Naive thymus-derived CD4-positive, alpha-beta T cell (primary cell): ENCODE measurements at places on chromosomes 12 and 14. TPM values are rescaled to one million over a fixed set of nuclear protein-coding genes. Genes with fewer than 3 reads are reported as not detected.

DNA sequence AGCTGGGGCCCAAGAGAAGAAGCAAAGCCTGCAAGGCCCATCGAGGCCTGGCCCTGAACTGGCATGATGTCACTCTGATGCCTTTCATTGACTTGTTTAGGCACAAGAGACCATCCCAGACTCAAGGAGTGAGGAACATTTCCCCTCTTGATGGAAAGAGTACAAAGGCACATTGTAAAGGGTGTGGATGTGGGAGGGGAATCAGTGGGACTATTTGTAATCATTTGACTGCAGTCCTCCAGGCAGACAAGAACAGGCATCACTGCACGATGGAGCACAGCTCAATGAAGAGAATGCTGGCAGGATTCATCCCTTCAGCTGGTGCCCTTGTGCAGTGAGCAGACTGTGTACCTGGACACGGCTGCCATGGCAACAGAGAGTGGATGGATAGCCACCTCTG lies 87.9 kb downstream of the LGMN start:
- peak overlapping the region; percentile 90 for H3K27ac ChIP-seq
- no peak overlapping the region for H3K4me3 ChIP-seq
- peaks cover 7% of the 10 kb centered on the region for H3K36me3 ChIP-seq
- no peak for DNase-seq

DNA sequence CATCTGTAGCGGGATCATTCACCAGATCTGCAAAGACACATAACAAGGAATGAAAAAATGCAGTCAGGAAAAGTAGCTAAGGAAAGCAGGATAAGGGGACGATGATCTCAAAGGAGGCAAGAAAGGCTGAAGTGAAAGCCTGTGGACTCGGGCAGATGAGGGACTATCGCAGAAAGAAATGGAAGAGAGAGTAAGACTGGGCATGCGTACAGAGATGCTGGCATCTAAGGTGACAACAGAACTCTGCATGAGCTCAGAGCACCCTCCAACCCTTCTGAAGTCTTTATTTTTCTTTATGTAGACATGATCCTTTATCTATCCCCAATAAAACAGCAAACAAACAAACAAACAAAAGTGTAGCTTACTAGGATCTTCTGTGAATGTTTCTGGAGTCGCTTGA lies 7.2 kb downstream of the MFAP5 start:
- H3K4me1 ChIP-seq = no peaks in the 10 kb centered on the region
- no peak overlapping the region for H3K4me3 ChIP-seq

GRCh38 chr12:53495903-53496751 lies 3.1 kb downstream of the MAP3K12 start:
- no peak for DNase-seq
- H3K27ac ChIP-seq = no peak overlapping the region
- no peak overlapping the region for H3K4me3 ChIP-seq
- H3K4me1 ChIP-seq = peaks cover 28% of the 10 kb centered on the region

DNA sequence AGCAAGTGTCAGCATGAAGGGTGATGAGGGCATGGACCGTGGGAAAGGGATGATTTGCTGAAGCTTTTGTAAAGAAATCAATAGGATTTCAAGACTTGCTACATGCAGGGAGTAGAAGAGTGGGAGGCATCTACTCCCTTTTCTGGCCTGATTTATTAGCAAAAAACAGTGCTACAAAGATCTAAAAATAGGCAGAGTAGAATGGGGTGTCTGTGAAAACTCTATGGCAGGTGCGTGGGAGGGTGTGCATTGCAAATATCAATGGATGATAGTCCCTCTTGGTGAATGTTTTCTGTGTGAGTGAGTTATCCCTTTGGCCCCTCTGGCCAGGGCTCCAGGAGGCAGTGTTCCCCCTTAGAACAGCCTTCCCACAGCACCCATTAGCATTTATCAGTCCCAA lies 139.0 kb downstream of the SMOC1 start:
- DNase-seq = no peak
- no peak overlapping the region for H3K27ac ChIP-seq
- no peaks in the 10 kb centered on the region for H3K27me3 ChIP-seq
- H3K36me3 ChIP-seq = no peaks in the 10 kb centered on the region

GRCh38 chr14:75803765-75804164 lies 142.7 kb downstream of the TTLL5 start:
- no peaks in the 10 kb centered on the region for H3K4me1 ChIP-seq
- no peak overlapping the region for H3K4me3 ChIP-seq
- no peak overlapping the region for H3K27ac ChIP-seq

DNA sequence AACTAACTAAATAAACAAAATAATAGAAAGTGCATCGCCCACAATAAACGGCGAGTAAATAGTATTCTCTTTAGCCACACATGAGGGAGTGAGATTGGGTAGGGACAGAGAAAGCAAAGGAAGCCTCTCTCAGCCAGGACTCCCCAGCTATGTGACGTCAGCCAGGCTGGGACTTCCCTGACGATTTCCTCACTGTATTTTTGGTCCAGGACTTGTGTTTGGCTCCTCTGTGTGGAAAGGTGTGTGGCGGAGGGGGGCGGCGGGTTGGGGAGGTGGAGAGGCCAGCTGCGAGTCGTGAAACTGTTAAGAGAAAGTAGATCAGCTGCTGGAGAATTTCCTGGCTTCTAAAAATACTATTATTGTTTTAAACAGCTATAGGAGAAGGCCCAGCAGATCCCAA lies 1124.6 kb downstream of the AACS start:
- no peaks in the 10 kb centered on the region for H3K36me3 ChIP-seq
- no peak overlapping the region for H3K27ac ChIP-seq
- no peaks in the 10 kb centered on the region for H3K27me3 ChIP-seq
- DNase-seq = no peak
- H3K4me1 ChIP-seq = no peaks in the 10 kb centered on the region

DNA sequence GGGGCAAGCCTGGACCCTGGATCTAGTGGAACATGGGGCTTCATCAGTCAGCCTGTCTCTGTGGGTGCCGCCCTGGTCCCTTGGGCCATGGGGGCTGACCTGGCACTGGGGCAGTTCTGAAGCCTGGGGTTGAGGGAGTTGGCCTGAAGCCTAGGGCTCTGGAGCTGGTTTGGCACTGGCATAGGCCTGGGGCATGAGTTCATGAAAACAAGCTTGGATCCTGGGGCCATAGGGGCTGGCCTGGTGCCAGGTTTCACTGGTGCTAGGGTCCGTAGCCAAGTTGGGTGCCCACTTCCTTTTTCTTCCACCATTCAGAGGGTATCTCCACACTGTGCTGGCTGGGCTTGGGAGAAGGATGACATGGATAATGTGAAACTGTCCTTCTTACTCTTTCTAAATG lies 26.6 kb upstream of the ANO4 start:
- no peaks in the 10 kb centered on the region for H3K36me3 ChIP-seq
- H3K27me3 ChIP-seq = no peaks in the 10 kb centered on the region
- no peak overlapping the region for H3K4me3 ChIP-seq
- H3K27ac ChIP-seq = no peak overlapping the region

DNA sequence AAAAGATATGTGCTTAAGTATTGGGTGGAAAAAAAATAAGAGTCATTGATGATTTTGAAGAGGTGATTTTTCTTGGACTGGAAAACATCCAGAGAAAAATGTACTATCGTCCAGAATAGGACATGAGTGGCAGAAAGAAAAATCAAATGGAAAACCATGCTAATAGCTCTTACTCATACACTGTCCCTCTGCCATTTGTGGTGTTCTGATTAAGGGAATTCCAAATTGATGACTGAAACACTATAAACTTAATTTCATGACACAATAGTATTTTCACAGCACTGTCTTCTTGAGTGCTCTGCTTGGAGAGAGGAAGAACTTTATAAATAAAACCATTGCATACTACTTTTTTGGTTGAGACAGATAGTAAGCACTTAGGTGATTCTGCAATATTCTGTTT lies 72.4 kb downstream of the USP15 start:
- H3K4me1 ChIP-seq = no peaks in the 10 kb centered on the region
- no peaks in the 10 kb centered on the region for H3K36me3 ChIP-seq
- no peak overlapping the region for H3K4me3 ChIP-seq
- no peak for DNase-seq
- H3K27me3 ChIP-seq = no peaks in the 10 kb centered on the region

- no peaks in the 10 kb centered on the region for H3K36me3 ChIP-seq
- H3K4me3 ChIP-seq = no peak overlapping the region
- no peak overlapping the region for H3K27ac ChIP-seq
- DNase-seq = no peak
Measured at GRCh38 chr14:85124631-85125290, 405.2 kb upstream of the FLRT2 start.

GRCh38 chr14:31449971-31450610 lies 7.2 kb downstream of the DTD2 start:
- no peaks in the 10 kb centered on the region for H3K4me1 ChIP-seq
- no peaks in the 10 kb centered on the region for H3K36me3 ChIP-seq
- H3K27me3 ChIP-seq = no peaks in the 10 kb centered on the region

GRCh38 chr12:116443821-116444589 lies 115.2 kb upstream of the MAP1LC3B2 start:
- no peaks in the 10 kb centered on the region for H3K36me3 ChIP-seq
- H3K4me3 ChIP-seq = no peak overlapping the region
- no peak for DNase-seq
- no peak overlapping the region for H3K27ac ChIP-seq

DNA sequence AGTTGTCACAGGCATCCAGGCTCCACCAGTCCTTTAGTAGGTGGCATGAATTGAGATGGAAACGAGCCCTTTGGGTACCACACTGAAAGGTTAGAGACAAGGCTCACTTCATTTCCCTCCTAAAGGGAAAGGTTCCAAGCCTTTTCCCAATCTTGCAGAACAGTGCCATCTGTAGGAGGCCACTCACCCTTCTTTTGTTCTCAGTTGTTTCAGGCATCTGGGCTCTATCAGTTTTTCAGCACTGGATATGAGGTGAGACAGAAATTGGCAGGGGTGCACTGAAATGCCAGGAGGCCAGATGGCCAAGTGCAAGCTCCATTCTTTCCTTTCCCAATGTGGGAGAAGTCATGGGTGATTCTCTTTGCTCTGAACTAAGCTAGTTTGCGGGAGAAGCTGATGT lies 15.2 kb downstream of the FBXO33 start:
- no peak for DNase-seq
- H3K27ac ChIP-seq = no peak overlapping the region
- H3K27me3 ChIP-seq = no peaks in the 10 kb centered on the region
- H3K4me1 ChIP-seq = no peaks in the 10 kb centered on the region

DNA sequence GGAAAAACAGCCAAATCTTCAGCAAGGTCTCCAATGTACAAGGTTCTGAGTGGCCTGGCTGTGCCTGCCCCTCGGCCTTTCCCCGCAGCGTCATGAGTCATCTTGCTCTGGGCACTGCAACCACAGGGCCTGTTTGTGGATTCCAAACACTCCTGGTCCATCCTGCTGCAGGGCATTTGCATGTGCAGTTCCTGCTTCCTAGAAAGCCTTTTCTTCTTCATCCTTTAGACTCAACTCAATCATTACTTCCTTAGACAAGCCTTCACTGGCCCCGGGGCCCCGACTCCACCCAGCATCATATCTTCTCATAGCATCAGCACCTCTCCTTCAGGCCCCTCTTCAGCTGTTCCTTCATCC lies 101.8 kb upstream of the EGLN3 start:
- H3K27ac ChIP-seq = no peak overlapping the region
- DNase-seq = no peak
- no peaks in the 10 kb centered on the region for H3K36me3 ChIP-seq
- H3K4me3 ChIP-seq = no peak overlapping the region
- no peaks in the 10 kb centered on the region for H3K27me3 ChIP-seq
- peaks cover 13% of the 10 kb centered on the region for H3K4me1 ChIP-seq

DPF3 gene
- 4.3 and 5.5 TPM in 2 replicates for total RNA-seq

MAP3K9 gene
- total RNA-seq = 5.1 TPM

ERBB3 gene
- total RNA-seq = 6.4 TPM
